Iris pigment epithelial cell (primary cell): ENCODE measurements at places on chromosomes 7 and 10.

GRCh38 chr7:867406-868188 lies 8.8 kb upstream of the GET4 start:
- DNase-seq, result peak; percentile 56

- no peak for DNase-seq
Observed at GRCh38 chr10:29001801-29002200, 287.1 kb upstream of the LYZL1 start.

DNA sequence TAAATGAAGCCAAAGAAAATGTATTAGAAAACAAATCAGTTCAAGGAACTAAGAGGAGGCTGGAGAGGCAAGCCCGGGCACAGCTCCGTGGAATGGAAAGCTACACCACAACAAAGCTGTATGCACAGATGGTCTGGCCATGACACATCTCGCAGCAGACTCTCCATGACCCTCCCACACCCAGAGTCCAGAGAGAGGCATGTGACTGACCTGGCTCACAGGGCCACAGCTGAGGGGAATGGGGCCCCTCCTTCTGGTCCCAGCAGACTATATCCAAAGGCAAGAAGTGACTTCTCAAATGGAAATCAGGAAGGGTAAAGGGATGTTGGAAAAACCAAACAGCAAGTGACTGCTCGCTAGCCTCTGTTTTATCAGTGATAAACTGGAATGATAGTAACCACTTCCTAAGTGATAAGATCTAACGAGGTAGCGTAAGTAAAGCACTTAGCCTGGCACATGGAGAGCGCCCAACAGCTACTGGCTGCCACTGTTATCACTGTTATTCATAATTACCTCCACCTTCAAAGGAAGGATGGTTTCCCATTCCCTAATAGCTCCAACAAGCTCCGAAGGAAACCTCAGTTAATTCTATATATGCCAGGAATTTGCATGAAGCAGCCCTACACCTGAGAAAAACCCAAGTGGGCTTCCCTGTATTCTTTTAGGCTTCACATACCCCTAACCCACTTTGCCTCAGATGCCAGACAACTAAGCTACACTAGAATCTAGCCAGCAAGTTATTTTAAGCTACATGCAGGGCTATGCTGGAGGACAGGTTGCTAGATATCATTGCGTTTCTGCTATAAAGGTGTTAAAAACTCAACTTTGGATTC lies 8.4 kb downstream of the OSBPL3 start:
- peak; percentile 98 for DNase-seq

- DNase-seq, result no peak
Observed at GRCh38 chr7:139648941-139649425, 125.5 kb downstream of the CLEC2L start.

GRCh38 chr7:17651341-17651740 lies 289.0 kb downstream of the SNX13 start:
- DNase-seq, result no peak

DNA sequence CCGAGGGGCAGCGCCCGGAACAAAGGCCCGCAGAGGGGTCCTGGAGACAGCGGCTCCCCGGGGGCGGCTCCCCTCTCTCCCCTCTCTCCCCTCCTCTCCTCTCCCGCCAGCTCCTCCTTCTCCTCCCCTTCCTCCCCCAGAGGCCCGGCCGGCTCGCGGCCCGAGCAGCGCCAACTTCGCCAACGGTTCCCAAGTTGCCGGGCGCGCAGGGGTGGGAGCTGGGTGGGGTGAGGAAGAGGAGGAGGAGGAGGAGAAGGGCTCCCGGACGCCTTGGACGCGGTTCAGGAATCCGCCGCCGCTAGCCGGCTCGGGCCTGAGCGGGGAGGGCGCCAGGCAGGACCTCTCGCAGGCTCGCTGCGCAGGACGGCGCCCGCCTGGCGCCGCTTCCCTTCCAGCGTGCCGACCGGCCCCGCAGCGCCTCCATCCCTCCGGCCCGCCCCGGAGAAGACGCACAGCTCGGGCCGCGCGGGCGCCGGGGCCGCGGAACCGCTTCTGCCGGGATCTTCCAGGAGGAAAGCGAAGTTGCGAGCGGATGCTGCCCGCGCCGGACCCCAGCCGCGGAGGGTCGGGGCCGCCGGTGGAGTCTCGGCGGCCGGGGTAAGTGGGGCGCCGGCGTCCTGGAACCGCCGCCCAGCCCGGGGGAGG lies at the start of gene CHST3:
Gene CHST3, plus strand, starts transcription at position 298 of the 645 bp plus-strand sequence. CDS start 41,448 bp downstream, outside the sequence.
- peak; percentile 71 for DNase-seq

DNA sequence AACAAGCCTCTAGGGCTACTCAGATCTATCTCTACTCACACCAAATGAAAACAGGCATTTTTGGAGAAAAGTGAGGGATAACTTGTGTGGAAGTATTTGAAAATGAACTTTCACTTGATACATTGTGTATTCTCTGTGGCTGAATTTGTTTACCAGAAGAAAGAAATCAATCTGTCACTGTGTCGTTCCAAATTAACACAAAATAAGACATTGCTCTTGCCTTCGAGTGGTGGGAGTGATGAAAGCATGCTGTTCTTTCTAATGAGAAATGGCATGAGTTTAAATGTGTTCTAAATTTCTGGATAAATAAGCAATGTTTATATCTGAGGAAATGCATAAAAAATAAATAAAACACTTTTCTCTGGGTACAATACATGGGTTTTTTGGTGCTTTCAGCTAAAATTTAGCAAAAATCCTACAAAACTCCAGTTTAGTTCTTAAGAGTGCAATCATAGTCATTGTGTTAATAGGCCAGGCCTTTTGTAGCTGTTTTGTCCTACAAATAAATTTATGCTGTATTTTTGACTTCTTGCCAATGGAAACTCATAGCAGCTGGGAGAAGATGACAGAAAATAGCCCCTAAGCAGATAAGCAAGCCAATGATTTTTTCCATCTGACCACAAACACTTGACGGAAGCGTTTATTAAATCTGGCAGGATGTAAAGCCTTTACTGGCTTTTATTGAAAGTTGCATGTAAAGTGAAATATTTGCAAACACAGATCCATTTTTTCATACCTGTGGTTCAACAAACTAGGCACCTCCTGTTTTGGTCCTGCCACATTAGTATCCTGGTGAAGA lies 1064.1 kb upstream of the GHITM start:
- DNase-seq, result no peak

DNA sequence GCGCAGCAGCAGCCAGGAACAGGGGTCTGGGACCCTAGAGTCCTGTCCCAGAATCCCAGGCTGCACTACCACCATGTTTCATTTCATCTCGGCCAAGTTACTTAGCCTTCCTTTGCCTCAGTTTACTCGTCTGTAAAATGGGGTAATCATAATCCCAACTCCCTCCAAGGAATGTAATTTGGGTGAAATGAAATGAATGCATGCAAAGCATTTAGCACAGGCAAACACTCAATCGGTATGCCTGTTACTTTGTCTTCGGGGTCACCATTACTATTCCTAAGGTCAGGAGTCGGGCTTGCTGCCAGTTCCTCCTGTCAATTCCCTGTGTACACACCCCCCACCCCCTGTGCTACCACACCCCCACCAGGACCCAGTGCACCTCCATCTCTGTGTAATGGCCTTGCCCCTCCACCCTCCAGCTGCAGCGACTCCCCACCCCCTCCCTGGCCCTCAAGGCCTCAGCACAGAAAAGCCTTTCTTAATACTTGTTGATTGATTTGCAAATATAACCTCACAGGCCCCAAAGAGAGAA lies 1.7 kb downstream of the TNS3 start:
- DNase-seq, result no peak

DNA sequence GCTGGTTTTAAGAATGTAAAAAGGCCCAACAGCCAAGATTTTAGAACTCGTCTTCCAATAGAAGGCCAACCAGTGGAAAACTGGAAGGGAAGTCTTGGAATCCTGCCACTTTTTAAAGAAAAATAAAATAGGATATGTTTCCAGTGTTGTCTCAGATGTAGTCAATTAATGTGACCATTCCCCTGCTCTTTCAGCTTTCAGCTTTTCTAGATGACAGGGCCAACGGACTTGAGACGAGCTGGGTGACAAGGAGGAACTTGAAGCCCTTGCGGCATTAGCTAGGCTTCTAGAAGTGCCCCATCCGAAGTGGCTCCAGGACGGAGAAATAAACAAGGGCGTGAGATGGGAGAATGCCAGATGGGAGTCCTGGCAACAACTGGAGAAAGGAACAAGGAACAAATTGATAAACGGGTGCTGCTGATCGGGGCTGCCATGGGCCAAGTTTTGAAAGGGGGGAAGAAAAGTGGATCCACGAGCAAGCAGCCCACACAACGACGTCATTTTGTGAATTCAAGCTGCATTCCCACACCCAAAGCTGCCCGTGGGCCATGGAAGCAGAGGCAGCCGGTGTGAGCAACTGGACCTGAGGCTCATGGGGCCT lies 42.3 kb downstream of the CTBP2 start:
- no peak for DNase-seq

DNA sequence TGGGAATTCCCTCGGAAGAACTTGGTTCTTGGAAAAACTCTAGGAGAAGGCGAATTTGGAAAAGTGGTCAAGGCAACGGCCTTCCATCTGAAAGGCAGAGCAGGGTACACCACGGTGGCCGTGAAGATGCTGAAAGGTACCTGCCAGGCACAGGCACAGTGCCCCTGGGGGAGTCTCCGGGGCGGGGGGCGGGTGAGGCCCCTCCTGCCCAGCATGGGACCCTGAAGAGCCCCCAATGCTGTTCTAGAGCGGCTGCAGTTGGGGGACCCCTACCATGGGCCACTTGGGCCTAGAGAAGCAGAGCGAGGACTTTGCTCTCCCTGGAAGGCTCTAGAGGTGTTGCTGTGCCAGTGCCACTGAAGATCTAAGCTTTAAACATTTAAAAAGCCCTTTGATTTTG lies 21.6 kb upstream of the CSGALNACT2 start:
- no peak for DNase-seq

GRCh38 chr10:93408783-93409182 lies 73.4 kb downstream of the MYOF start:
- no peak for DNase-seq

DNA sequence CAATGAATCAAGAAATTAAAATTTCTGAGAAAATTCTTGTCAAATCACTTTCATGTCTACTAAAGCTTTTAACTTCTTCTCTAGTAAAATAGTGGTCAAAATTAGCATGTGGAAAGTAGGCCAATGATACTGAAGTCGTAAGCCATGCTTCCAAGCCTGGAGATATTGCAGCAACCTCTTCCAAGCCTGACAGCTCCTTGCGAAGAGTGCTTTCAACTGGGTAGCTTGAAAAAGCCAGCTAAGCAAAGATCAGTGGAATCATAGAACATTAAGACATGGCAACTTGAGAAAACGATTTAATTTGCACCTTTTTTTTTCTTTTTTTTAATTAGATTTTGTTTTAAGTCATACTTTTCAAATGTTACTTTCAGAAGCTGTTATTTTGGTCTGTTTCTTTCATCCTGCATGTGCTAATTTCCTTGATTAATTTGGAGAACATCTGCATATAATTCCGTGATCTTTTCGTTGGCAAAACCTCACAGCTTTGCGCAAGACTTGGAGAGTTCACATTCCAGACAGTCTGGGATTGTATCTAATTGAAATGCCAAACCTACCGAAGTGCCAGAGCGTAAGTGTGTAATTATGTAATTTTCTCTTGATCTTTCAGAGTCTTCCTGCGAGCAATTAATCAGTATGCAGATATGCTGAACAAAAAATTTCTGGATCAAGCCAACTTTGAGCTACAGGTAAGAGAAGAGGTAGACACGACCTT lies 142.2 kb upstream of the INSYN2A start:
- peak; percentile 12 for DNase-seq

DNA sequence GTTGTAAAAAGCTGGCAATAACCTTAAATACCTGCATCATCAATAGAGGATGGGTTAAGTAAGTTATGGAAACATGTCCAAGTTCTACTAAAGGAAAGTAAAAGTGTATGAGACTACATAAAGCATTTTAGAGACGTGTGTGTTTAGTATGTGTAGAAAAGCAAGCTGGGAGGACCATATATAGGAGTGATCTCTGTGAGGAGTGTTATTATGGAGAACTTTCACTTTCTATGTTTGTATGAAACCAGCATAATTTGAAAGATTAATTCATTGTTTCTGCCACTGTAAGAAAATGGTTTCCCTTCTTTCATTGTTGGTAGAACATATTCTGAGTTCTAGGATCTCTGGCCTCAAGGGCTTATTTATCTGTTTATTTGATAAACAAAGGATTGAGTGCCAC lies 19.2 kb upstream of the PDLIM1 start:
- DNase-seq, result no peak

DNA sequence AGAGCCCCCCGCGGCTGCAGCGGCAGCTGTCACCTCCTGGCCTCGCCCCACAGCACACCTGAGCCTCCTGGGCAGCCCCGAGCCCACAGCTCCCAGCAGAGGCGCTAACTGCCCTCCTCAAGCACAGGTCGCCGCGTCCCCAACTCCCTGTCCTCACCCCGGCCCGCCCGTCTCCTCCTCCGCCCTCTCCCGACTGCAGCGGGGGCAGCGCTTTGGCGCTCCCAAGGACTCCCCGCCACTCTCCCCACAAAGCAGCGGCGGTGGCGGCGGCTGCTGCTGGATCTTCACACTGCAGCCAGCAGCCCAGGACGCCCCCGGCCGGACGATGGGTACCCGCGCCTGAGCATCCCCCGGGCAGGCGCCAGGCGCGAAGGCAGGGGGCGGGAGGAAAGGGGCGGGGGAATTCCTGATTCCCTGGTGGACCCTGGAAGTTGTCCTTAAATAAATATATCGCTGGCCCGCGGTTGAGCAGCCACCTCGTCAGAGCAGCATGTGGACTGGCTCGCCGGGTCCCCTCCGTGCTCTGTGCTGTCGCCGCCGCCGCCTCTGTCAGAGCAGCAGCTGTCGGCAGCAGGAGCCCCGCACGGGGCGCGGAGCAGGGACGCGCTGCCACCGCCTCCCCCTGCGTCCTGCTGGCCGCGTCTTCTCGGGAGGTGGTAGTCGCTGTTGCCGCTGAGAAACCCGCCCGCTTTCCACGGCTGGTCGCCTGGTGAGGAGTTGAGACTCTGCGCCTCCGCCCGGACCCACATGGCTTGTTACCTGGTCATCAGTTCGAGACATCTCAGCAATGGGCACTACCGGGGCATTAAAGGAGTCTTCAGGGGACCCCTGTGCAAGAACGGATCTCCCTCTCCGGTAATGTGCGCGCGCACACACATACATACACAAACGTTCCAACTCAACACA lies at the start of gene ZNF804B:
Gene ZNF804B, plus strand, starts transcription at position 471 of the 906 bp plus-strand sequence. Its CDS starts 277 bp downstream, at position 748.
- DNase-seq, result no peak

- no peak for DNase-seq
Observed at GRCh38 chr10:122999347-122999746, 9.2 kb downstream of the IKZF5 start.

DNA sequence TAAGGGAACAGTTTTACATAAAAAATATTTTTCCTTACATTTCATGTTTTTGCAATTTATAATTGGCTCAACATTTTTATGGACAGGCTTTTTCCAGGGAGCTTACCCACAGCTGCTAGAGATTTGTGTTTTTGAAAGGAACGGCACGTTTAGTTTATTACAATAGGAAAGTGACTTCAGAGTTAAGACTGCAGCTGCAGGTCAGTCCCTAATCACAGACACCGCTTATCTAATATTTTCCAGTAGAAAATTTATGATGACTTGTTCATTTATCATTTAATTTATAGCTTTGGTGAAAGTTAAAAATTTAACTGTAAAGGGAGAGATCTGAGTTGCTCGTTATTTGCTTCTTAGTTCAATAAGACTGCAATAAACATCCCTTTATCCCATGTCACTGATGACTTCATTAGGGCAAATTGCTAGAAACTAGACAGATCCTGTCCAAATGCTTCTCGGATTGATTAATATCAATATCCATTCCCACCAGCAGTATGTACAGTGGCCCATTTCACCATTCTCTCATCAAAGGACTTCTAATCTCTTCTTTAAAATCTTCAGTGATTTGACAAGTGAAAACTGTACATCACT lies 97.0 kb upstream of the ODAD2 start:
- no peak for DNase-seq
